ENCODE measurements at places on chromosomes 3 and 15.
A peak's percentile ranks its signal among the peaks of the same experiment; 100 is the strongest.

- no peak for DNase-seq
These were observed 112.9 kb downstream of the AKAP13 start for GRCh38 chr15:85493260-85493659.

DNA sequence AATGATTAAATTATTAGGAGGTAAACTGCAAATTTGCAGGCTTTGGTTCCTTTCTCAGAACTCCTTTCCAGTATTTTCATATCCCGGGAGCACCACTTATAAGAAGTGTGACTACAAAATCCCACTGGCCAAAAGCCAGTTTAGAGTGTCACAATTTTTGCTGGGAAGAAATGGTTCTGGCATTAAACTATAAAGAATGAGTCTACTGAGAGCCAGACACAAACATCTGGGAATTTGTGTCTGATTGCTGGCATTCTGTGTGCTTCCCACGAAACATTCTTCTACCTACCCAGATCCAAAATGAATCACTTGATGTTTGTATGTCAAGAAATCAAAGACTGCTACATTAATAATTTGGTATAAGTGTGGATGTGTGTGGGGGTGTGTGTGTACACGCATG lies 82.8 kb downstream of the DUT start:
- no peak for DNase-seq

GRCh38 chr15:49270541-49271421 lies 100.7 kb downstream of the GALK2 start:
- DNase-seq: no peak

DNA sequence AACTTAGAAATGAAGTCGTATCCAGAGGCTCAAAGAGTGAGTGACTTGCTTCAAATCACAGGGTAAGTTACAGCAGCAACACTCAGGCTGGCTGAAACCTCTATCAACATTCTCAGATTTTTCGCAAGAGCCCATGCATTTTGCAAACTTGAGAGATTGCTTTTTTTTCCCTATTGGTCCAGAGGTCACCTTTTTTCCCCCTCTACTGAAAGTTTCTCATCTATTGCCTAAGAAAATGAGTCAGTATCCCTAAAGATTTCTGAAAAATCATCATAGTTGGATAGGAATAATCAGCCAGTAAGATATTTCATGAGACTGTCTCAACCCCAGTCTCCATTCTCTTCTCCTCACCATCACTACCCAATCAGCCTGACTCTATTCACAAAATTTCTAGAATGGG lies 410.6 kb downstream of the FOXP1 start:
- DNase-seq: no peak

DNA sequence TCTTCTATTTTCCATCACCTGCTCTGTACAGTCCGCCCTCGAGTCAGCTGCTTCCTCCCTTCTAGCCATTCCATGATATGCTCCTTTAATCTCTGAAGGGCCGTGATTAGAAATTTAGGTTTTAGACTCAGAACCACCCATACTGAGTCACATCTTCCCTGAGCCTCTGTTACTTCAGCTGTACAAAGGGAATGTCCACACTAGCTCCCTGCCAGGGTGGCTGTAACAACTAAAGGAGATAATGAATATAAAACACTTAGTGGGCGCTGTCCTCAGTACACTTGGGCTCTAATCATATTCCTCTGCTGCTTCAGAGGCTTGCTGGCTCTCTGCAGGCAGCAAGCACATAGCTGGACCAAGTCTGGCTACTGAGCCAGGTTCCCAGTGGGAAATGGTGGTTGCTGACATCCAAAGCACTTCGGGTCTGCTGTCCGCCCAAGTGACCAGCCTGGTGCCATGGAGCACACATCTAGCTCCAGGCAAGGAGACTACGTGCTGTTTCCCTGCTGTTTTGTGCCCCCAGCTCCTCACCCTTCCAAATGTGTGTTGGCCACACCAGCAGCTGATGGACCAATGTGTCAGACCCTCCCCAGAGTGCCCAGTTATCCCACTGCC lies 901 bp upstream of the CHST14 start:
- no peak for DNase-seq

DNA sequence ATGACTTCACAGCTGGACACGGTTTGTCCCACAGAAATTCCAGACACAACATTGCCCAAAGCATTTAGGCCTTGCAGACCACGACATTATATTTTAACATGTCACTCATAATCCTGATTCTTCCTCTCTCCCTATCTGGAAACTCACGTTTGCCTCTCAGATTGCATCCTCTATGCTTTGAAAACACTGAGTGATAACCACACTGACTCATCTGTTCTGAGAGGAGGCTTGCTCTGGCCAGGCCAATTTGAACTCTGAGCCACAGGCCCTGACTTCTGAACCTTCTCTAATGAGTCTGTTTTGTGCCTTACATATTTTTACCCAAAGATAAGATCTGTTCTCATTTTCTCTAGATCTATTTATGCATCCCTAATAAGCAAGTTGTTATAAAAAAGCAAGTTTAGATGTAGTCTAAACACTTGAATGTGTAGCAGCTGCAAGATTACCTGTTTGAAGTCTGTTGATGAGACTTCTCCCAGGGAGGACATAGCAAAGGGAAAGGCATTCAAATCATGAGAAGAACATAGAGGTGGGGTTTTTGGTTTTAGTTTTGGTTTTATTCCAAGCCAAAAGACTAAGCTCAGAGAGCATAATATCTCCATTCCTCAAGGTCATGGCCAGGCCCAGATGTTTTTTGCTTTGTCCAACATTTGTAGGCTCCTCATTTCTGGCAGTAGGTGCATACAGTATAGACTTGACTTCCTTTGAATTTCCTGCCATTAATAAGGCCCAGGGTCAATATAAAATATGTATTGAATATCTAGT lies 234.4 kb upstream of the LRTM1 start:
- DNase-seq: no peak

DNA sequence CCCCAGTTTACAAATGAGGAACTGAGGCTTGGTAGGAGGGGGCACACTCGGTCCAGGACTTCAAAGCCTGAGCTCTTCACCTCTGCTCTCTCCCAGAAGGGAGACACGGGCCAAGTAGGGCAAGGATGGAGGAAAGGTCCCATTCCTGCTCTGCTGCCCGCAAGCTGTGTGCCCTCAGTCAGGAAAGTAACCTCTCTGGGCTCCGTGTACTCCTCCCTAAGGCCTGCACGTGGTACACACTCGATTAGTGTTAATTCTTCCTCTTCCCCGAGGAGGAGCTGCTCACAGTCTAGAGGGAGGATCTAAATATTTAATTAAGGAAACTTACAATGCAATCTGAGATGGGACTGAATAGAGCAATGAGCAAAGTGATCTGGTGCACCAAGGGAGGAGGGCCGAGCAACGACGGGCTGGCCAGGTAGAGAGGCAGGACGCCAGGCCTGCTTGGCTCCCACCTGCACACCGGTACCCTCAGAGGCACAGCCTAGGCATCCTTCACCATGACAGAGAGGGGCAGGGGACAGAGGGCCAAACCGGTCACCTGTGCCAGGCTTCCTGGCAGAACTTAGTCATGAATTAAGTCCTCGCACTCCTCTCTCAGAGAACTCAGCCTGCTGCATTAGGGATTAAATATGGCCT lies 47.2 kb upstream of the IQSEC1 start:
- no peak for DNase-seq

- DNase-seq: no peak
These were observed 25.1 kb upstream of the ZKSCAN7 start for GRCh38 chr3:44529927-44530326.

DNA sequence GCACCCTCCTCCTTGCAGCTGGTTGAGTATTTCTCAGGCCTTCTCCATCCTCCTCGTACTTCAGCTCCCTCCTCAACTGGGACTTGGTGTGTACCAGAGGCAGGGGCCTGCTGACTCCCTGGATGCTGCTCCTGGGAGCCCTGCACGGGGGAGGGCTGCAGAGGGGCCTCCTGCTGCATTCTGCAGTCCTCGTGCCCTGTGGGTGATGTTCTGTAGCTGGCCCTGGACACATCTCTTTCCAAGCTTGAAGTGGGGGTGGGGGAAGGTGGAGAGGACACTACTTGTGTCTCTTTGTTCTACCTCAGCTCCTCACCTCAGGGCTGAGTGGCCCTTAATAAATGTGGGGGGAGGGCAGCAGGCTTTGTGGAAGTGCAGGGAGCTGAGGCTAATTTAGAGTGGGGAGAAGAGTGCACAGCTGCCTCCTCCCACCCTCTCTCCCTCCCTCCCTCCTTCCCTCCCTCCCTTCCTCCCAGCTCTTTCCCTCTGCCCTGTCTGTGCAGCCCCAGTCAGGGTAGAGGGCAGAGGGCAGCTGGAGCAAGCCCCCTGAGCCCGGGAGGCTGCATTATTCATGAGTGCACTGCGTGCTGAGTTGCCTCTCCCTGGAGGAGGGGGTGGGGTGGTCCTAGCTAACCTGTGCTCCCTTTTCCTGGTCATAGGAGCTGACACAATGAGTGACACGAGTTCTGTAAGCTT lies 3.7 kb upstream of the GRM2 start:
- no peak for DNase-seq

GRCh38 chr3:182438398-182438797 lies 354.9 kb upstream of the ATP11B start:
- peak; percentile 73 for DNase-seq

DNA sequence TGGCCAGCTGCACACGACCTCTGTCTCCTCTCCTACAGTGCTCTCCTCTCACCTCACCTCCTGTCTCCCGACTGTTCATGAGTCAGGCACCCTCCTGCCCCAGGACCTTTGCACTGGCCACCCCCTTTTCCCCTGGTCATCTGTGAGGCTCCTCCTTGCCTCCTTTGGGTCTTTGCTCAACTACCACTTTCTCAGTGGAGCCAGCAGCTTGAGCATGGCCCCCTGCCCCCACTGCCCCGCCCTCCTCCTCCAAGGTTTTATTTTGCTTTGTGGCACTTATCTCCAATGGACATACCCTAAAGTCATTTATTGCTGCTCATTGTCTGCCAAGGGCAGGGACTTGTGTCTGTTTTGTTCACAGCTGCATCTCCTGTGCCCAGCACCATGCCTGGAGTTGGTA lies 64.3 kb downstream of the MGLL start:
- DNase-seq: no peak

- no peak for DNase-seq
These were observed 78.7 kb downstream of the ZNF385D start for GRCh38 chr3:21672303-21672702.

DNA sequence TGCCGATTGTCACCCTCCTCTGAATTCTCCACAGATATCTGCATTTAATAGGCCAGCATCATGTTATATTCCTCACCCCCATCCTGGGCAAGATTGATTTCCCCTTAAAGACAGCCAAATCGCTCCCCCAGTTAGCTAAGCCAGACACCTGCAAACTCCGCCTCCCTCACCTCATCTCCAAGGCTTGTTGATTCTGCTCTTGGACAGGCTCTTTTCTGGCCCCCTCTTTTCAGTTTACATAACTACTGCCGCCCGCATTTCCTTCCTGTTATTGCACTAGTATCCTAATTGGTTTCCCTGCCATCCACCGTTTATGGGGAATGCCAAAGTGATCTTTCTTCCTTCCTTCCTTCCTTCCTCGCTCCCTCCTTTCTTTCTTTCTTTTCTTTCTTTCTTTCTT lies 214.7 kb upstream of the MRPL3 start:
- no peak for DNase-seq

DNA sequence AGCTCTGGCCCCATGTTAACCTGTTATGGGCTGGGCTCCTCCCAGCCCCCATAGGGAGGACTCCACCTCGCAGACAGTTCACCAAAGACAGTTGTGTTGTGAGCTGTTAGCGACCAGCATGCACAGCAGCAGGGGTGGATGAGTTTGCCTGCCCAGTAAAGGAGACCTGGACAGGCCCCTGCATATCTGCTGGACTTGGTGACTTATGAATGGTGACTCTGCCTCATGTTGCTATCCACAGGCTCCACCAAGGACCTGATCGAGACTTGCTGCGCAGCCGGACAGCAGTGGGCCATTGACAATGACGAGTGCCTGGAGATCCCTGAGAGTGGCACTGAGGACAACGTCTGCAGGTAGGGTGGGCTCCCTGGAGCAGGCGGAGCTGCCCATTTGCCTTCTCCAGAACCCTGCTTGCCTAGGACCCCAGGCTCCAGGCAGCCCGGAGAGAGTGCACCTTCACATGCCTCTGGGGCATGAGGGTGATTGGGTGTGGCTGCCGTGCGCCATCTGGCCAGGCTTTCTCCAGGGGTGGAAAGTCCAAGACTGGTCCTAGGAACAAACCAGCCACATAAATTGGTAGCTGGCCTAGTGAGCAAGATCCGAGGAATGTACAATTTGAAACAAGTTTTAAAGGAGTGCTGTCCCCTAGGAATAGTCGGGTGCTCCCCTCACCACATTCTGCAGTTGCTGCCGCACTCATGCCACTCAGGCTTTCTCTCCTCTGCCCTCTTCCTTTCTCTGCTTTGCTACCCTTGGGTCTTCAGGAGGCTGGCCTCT lies 59.1 kb downstream of the FBLN2 start:
- no peak for DNase-seq

DNA sequence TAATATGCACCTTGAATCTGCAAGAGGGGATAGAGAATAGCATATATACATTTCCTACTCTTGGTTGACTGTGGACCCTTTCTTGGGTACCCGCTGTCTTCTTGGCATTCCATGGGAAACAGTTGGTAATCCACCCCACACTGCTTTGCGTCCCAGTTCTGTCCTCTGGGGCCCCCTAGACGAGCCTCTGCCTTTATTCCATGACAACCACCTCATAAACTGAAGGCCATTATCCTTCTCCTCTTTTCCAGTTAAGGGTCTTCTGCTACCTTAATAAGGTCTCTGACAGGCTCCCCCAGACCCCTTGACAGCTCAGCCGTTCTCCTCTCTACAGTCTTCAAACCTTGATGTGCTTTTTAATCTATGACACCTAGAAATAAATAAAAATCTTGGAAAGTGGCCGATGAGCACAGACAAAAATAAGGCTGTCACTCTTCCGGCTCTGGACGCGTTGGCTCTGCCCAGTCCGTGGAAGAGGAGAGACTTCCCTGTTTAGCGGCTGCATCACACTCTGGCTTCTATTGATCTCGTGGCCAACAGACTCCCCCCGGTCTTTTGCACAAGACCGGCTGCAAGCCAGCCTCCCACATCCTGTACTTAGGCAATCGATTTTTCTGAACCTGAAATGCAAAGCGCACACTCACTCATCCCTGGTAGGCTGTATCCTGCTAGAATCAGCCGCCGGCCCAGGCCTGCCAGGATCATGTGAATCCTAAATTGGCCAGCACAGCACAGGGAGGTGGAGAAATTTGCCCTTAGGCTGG lies 251.0 kb upstream of the TLE3 start:
- no peak for DNase-seq

GRCh38 chr15:70293591-70294470 lies 196.1 kb upstream of the TLE3 start:
- no peak for DNase-seq

- no peak for DNase-seq
These were observed 124.4 kb downstream of the HCN4 start for GRCh38 chr15:73244333-73244732.

DNA sequence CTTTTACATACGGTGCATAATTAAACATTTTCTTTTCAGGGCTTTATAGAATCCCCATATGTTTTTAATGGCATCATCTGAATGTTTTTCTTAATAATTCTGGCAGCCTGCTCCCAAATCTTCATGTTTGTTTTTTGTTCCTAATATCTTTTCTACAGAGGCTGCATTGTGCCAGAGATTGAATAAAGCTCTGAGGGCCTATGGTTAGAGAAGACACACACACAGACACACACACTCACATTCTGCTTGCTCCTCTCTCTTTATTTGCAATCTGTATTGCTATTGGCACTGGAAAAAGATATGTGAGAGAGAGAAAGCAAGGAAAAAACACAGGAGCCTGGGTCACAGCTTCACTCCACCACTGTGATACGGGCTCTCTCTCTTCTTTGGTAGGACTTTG lies 136.0 kb downstream of the MECOM start:
- no peak for DNase-seq
